ENCODE measurements at places on chromosomes 6 and 20. TPM values are rescaled to one million over a fixed set of nuclear protein-coding genes. Genes with fewer than 3 reads are reported as not detected.

Gene NFKBIL1
- 21.7 TPM for total RNA-seq

Gene SIGLEC1
- 0.16 TPM for total RNA-seq

Gene BMP7
- total RNA-seq: 8.7 TPM

Gene MAP3K7
- 56.8 TPM for total RNA-seq

Gene PYGB
- 72.1 TPM for total RNA-seq

Gene HLA-F
- 1.4 TPM for total RNA-seq

Gene BTN2A1
- total RNA-seq: 13.1 TPM

Gene NOX3
- not detected for total RNA-seq

Gene HLA-DQB1
- total RNA-seq: 0.16 TPM

Gene OLIG3
- not detected for total RNA-seq

Gene SPATS1
- 0.62 TPM for total RNA-seq

Gene AGER
- 0.78 TPM for total RNA-seq

Gene PPDPF
- total RNA-seq: 43.5 TPM

Gene USP49
- total RNA-seq: 12.5 TPM

Gene MDFI
- total RNA-seq: 11.7 TPM

Gene HEY2
- 0.62 TPM for total RNA-seq

Gene UBE2C
- total RNA-seq: 6.9 TPM

Gene FHL5
- total RNA-seq: 1.7 TPM

Gene ABCF1
- 17.5 TPM for total RNA-seq

Gene SIRPG
- total RNA-seq: not detected

Gene RBPJL
- not detected for total RNA-seq

Gene CEP250
- 21.8 TPM for total RNA-seq

Gene FOXQ1
- total RNA-seq: 1.1 TPM

Gene PAK5
- total RNA-seq: 55.7 TPM

Gene NCOA3
- 53.2 TPM for total RNA-seq

Gene EPB41L1
- total RNA-seq: 82.2 TPM

Gene CEP43
- 32.3 TPM for total RNA-seq

Gene GPLD1
- 12.6 TPM for total RNA-seq

Gene EMILIN3
- total RNA-seq: 3.1 TPM

Gene PHACTR3
- total RNA-seq: 42.1 TPM

Gene LTV1
- 12.2 TPM for total RNA-seq

Gene PRSS16
- not detected for total RNA-seq

Gene CRISP3
- 0.16 TPM for total RNA-seq

Gene MAS1
- not detected for total RNA-seq

Gene ADGRG6
- total RNA-seq: 28.2 TPM

Gene HLA-A
- total RNA-seq: 46.6 TPM

Gene PRKN
- total RNA-seq: 5.9 TPM

Gene EPHA7
- 102 TPM for total RNA-seq

Gene HRH3
- total RNA-seq: 0.47 TPM

Gene PSORS1C1
- not detected for total RNA-seq

Gene WFDC5
- total RNA-seq: not detected

Gene SIRPB2
- 0.62 TPM for total RNA-seq

Gene NTSR1
- 6.7 TPM for total RNA-seq

Gene CST4
- total RNA-seq: not detected

Gene ADGRB3
- total RNA-seq: 179 TPM

Gene SLCO4A1
- 1.6 TPM for total RNA-seq

Data from occipital lobe (tissue), 3 donors.